Stimulated activated CD8-positive, alpha-beta memory T cell treated with anti-CD3 and anti-CD28 coated beads, Interleukin-4, amount 100 ng/mL, for 4 hours (primary cell): ENCODE measurements at places on chromosomes 11 and 22.

DNA sequence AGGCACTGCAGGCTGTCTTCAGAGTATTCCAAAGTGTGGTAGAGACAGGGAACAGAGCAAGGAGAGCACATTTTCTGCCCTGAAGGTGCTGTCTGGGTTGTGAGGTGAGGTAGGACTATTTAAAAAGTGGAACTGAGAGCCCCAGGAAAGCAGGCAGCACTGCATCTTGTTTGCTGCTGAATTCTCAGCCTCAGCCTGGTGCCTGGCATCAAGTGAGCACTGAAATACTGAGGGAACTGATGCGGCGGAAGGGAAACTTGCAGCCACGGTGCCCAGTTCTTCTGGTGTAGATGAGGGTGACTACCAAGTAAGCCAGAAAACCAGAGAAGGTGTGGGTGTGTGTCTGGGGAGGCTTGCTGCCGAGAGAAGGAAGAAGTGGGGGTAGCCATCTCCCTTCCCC, 59.5 kb downstream of the TNRC6B start:
- no peak for DNase-seq

- peak; percentile 44 for DNase-seq
Measured at GRCh38 chr11:134207538-134208239, 16.1 kb downstream of the NCAPD3 start.

DNA sequence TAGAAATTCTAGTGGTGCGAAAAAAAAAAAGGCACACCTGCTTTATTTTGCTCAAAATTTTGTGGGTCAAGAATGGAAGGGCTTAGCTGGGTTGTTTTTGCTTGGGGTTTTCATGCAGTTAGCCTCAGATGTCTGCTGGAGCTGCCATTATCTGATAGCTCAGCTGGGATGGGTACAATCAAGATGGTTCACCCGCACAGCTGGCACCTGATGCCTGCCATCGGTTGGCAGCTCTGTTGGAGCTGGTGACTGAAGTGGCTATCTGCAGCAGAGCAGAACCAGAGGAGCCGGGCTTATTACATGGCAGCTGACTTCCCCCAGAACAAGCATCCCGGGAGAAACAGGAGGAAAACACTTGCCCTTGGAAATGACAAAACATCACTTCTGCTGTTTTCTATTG, 12.1 kb upstream of the ELFN2 start:
- no peak for DNase-seq

DNA sequence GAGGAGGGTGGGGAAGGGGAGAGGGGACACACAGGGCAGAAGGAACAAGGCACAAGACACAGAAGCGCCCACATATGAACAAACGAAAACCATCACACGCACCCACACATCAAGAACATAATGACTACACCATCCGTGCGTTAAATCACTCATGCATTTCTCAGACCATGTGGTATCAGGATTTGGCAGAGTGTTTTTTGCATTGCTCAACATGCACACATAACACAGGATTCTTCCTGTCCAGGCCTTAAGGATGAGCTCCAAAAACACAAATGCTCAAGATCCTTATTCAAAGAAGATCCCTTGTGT, 309.5 kb downstream of the CADM1 start:
- DNase-seq: no peak

- DNase-seq: no peak
Measured at GRCh38 chr22:27113211-27113635, 455.8 kb downstream of the MIAT start.

DNA sequence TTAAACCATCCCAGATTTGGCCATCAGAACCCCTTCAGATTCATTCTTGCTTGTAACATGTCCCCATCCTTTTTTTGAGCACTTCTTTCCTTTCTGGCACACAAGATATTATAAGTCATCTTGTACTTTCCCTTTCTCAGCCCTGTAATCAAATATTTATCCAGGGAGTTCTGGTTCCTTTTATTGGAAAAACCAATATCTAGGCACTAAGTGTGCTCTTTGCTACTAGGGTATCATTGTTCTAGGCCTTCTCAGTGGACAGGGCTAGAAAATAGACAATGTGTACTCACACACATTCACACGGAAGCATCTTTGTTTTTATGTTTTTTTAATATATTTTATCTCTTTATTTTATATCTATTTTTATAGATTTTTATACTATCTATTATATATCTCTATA, 47.3 kb downstream of the ARL14EP start:
- no peak for DNase-seq

GRCh38 chr22:44787832-44788231, 35.5 kb downstream of the ARHGAP8 start:
- DNase-seq: no peak

DNA sequence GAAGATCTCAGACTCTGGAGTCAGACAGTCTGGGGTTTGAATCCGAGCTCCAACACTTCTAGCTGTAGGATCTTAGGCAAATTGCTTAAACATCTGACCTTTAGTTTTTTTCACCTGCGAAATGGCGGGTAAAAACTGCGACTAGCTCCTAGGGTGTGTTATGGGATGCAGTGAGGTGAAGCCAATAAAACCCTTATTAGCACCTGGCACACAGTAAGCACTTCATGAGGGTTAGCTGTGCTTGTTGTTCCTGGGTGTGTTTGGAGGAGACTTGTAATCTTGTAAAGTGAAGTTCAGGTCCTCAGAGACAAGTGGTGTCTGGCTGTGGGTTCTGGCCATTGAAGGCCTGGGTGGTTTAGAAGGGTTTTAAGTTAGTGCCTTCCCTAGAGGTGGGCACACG, 68.9 kb downstream of the ZBTB16 start:
- DNase-seq: no peak

DNA sequence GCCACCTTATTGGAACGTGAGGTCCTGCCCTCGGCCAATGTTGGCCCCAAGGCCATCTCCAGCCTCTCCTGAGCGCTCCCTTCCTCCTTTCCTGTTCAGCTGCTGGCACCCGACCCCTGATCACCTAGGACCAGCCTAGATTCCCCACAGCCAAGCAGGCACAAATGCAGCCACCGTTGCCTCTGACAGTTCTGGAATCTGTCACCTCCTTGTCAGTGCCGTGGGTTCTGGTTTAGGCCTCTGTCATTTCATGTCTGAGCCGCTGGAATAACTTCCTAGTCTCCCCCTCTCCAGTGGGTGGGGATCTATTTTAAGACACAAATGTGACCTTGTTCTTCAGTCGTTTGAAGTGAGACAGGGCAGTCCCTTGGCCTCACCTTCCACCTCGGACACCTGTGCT, 29.7 kb downstream of the FADS3 start:
- DNase-seq: no peak
